ENCODE measurements at places on chromosomes 5 and 9. TPM values are rescaled to one million over a fixed set of nuclear protein-coding genes. Genes with fewer than 3 reads are reported as not detected.

- DNase-seq, result no peak
Measured at GRCh38 chr5:123104607-123105006, 15.6 kb downstream of the PRDM6 start.

GRCh38 chr5:111697215-111697614, 59.8 kb downstream of the NREP start:
- no peak for DNase-seq

DNA sequence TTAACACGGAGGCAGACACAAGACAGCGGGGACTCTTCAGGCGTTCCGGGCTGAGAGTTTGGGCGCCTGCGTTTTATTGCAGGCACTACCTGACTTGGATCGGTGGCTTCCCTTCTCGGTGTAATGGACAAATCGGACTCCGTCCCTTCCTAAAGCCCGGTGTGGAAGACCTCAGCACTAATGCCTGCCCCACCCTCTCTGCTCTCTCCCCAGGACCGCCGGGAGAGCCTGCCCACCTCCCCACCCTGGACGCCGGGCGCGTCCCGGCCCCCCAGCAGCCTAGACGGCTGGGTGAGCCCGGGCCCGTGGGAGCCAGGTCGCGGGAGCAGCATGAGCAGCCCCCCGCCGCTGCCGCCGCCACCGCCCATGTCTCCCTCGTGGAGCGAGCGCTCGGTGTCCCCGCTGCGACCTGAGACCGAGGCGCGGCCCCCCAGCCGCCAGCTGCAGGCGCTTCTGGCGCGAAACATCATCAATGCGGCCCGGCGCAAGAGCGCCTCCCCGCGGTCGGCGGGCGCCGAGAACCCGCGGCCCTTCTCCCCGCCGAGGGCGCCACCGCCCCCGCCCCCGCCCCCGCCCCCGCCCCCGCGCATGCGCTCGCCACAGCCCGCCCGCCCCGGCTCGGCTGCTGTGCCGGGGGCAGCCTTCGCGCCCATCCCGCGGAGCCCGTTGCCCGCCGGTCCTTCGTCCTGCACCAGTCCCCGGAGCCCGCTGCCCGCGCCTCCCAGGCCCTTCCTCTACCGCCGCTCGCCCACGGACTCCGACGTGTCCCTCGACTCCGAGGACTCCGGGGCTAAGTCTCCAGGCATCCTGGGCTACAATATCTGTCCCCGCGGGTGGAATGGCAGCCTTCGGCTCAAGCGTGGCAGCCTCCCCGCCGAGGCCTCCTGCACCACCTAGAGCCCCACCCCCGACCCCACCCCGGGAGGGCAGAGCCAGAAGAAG, 4.6 kb upstream of the MYOZ3 start:
- DNase-seq, result no peak

The CFAP90 gene
- polyA plus RNA-seq, result 0.37 TPM

The GPRIN1 gene
- 0.42 TPM for polyA plus RNA-seq

All from urinary bladder (tissue), 4 donors.